ENCODE measurements at places on chromosomes 12 and 14.
A peak's percentile ranks its signal among the peaks of the same experiment; 100 is the strongest.

DNA sequence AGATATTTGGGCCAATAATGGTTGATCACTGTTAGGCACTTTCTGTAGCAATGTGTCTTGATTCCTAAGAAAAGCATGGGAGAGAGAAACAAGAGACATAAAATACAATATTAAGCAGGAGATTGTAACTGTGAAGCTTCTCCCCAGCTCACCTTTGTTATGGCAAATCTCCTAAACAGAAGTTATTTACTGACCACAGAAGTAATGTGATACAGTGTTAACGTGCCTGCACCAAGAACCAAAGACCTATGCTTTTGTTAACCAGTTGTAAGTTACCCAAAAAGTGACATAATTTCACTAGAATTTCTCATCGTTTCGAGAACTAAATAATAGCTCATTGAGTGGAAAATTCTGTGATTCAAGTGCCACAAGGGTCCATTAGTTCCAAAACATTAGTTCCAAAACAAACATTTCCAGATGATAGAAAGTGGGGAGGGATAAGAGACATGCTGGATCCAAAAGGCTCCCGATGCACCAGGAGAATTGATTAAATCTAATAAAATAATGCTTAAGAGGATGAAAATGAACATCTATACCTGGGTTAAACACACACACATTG, 14.3 kb downstream of the RERG start:
- DNase-seq: no peak

DNA sequence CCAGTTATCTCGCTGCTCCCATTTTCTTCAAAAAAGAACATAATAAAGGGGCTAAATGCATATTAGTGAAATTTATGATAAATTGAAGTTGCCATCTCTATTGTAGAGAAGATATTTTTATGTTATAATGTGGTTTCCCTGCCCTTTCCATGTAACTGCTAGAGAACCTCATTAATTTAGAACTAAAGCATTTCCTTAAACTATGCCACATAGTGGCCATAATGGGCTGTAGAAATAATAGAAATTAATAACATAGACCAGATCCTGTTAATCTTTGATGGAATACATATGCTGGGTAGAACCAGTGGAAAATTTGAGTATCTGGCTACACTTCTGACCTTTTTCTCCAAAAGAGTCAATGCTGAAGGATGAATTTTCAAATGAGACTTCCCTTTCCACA, 376.7 kb downstream of the PDZRN4 start:
- no peak for DNase-seq

- no peak for DNase-seq
Observed at GRCh38 chr12:4416276-4416675, 29.3 kb downstream of the FGF6 start.

DNA sequence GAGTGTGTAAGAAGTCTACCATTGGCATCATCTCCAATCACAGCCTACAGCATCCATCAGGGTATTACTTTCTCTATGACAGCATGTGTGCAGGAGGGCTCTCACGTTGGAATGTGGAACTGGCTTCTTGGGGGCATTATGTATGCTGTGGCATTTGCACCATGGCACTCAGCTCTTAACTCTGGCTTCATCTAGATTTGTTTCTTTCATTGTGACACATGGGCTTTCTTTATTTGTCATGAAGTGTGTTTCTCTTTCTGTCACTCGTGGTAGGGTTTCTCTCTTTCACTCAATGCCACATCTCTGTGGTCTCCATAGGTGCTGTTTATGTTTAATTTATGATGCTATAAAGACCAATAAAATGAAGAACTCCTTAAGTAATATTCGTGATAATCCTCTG, 191.2 kb upstream of the GARIN2 start:
- DNase-seq: no peak

- DNase-seq: peak; percentile 85
Observed at GRCh38 chr12:66144791-66145754, 14.5 kb upstream of the LLPH start.

GRCh38 chr14:85688006-85688405, 158.1 kb downstream of the FLRT2 start:
- DNase-seq: no peak
